ENCODE measurements at places on chromosomes 3 and 15. TPM values are rescaled to one million over a fixed set of nuclear protein-coding genes. Genes with fewer than 3 reads are reported as not detected.

MELTF gene
- 0.70 TPM for total RNA-seq

LRTM1 gene
- not detected for total RNA-seq

PFKFB4 gene
- 1.3 TPM for total RNA-seq

TGM5 gene
- not detected for total RNA-seq

ZBBX gene
- total RNA-seq = not detected

DNA sequence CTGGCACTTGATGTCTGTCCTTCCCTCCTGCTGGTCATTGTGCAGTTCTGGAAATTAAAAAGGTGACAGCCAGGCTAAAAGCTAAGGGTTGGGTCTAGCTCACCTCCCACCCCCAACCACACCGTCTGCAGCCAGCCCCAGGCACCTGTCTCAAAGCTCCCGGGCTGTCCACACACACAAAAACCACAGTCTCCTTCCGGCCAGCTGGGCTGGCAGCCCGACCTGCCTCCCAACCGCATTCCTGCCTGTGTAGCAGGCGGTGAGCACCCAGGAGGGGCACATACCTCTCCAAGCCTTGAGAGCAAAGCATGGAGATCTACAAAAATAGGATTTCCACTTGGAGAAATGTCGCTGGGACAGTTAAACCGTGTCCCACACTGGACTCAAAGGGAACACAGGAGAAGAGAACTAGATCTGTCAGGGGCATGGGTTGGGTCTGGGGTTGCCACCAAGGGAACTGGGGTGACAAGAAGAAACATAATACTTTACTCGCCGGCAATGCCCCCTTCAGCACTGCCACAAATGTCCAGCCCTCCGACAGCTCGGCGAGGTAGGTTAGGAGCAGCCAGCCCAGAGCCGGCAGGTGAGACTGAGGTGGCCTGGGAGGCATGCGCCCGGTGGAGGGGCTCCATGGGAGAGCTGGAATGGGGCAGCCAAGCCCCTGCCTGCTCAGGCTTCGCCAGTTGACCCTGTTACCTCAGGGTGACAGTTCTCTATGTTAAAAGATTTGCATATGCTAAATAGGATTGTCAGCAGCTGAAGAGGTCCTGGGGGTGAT is 52.2 kb downstream of the EXOG start:
- DNase-seq = no peak

- DNase-seq = no peak
Measured at GRCh38 chr3:196145468-196146262, 63.8 kb upstream of the TFRC start.

DNA sequence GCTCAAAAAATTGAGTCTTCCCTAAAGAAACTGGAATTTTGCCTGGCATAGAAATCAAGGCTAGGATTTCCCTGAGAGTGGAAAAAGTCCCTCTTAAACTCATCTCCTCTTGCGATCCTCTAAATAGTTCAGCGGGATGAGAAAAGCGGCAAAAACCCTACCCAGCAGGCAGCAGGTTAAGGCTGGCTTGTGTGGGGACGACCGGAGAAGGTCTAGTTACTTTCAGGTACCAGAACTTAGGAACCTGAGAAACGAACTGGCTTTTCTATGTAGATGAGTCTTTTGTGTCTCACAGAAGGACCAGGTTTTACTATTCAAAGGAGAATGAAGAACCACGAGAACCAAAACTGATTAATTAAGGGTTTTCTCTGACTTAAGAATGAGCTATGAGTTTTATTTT is 523.7 kb upstream of the TGFBR2 start:
- no peak for DNase-seq

GRCh38 chr3:112847692-112848091 is 1.0 kb upstream of the CD200R1L start:
- no peak for DNase-seq

GRCh38 chr3:60080648-60081047 is 1030.8 kb upstream of the CFAP20DC start:
- DNase-seq = no peak

DNA sequence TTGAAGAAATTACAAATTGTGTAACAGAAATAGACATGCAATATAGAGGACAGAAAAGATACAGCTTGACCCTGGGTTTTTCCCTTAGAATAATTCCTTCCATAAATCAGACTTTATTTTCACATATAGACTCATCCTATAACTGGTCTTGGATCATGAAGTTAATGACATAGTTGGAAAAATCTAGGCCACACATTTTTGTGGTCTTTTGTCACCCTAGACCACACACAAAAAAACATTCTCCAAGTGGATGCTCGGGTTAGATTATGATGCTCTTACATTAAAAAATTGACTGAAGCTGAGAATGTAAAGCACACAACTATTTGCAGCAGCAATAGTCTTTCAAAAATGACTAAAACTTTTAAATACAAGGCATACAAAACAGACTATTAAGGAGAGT is 7.5 kb upstream of the PLA2G4D start:
- DNase-seq = no peak

DNA sequence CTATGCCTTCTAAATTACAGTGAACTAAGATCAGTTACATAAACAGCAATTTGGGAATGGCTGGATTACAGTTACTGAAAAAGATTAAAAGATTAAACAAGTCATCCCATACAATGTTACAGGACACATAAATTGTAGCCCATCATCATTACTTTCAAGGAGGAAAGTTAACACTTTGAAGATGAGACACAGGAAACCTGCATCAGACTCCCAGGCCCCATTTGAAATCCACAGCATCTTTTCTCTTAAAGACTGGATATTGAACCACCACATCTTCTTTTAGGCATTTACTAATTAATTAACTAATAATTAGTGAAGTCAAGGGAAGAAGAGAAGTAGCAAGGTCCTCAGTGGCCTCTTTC is 170.2 kb downstream of the PLCL2 start:
- DNase-seq = no peak

DNA sequence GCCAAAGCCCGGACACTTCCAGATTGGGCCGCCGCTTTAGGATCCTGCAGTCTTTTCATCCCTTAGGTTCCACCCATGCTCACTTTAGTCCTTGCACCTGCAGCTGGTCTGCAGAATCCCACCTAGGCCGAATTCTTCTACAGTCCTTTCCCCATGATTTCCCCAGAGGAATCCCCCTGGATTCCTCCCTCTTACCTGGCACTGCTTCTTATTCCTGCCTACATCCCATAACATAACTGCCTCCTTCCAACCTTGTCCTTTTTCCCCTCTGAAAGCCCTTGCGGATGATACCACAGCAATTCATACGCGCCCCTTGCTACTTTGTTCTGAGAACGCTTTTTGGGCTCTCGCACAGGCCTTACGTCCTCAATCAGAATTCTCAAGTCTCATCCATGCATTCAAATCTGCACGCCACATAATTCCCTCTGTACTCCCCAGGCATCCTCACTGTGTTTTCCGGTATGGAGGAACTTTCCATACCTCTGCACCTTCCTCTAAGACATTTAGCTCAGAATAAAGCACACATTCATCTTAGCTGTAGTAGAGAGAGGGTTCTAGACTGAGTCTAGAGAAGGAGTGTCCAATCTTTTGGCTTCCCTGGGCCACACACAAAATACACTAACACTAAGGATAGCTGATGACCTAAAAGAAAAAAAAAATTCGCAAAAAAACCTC is 619 bp downstream of the EIF2AK4 start:
- no peak for DNase-seq

- no peak for DNase-seq
Measured at GRCh38 chr3:38158472-38158871, 6.9 kb upstream of the OXSR1 start.

DNA sequence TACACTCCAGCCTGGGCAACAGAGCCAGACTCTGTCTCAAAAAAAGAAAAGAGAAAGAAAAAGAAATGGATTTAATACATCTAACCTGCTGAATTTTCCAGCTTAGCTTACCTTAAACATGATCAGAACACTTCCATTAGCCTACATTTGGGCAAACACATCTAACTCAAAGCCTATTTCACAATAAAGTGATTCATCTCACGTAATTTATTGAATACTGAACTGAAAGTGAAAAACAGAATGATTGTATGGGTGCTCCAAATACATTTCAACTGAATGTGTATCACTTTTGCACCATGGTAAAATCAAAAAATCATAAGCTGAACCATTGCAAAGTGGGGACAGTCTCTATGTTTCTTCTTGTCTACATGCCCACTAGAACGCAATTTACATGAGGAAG is 9.0 kb downstream of the PIK3R4 start:
- DNase-seq = no peak

DNA sequence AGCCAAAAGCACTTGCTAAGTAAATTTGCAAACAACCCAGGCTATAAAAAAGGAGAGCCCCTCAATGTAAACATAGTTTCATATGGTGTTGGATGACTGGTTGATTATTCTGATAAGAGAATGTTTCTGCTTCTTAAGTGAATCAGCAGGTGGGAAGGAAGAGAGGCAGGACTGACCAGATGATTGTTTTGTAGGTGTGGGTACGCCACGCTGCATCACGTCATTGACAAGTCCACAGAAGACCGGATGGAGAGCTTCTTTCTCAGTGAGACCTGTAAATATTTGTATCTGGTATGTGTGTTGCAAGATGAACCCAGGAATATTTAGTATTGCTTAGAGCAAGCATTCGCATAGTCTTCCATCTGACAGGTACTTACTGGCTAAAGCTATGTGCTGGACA is 23.4 kb downstream of the EDEM1 start:
- DNase-seq = no peak

GRCh38 chr3:39146083-39146501 is 7.3 kb downstream of the CSRNP1 start:
- DNase-seq = peak; percentile 77

DNA sequence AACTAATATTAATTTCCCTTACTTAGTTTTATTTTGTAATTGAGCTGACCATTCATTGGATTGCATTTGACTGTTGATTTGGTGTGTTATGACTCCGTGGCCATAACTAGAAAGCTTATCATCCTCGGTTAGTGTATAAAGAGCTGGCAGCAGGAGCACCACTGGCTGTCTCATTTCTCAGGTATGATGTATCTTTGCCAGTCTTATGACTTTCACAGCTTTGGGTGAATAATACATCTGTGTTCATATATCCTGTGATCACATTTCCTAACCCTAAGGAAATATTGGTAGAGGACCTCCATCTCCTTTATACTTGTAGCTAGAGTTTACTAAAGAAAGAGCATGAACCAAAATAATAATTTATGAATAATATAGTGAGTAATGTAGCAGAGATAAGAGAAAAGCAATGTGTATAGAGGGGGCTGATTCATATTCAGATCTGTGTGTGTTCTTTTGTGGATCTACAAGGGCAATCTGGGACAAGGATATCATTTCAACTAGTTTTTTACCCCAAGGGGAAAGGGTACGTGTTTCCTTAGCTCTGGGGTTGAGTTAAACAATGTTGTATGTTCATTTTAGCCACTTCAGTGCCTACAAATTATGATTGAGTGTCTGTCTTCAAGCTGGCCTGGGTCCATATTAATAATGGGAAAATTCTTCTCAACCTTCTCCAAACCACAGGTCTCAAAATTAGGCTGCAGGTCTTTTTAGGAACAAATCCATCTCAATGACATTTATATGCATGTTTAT is 901.7 kb downstream of the NTRK3 start:
- DNase-seq = no peak

DNA sequence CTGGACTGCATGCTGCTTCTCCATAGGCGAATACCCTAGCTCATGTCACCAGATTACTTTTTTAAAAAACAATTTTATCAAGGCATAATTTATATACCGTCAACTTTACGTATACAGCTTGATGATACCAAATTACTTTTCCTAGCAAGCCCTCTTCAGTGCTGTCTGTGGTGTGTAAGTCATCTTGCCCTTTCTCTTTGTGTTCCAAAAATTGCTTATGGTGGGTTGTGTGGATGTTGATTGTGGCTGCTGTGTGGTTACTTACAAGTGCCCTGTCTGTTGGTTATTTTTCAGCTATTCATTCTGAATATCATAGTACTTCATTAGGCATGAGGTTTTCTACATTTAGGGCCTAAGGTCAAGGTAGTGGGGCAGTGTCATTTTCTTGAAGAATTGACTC is 12.8 kb downstream of the TMOD3 start:
- DNase-seq = no peak

- no peak for DNase-seq
Measured at GRCh38 chr3:188231456-188231855, 77.5 kb downstream of the LPP start.
